Type B pancreatic cell (in vitro differentiated cells): ENCODE measurements at places on chromosomes 3 and 15. TPM values are rescaled to one million over a fixed set of nuclear protein-coding genes. Genes with fewer than 3 reads are reported as not detected.
A peak's percentile ranks its signal among the peaks of the same experiment; 100 is the strongest.

- no peaks in the 10 kb centered on the region for H3K27me3 ChIP-seq
- H3K4me1 ChIP-seq, result peaks cover 11% of the 10 kb centered on the region
- DNase-seq, result no peak
- H3K4me3 ChIP-seq, result no peak overlapping the region
These were observed 214.2 kb downstream of the GRM7 start for GRCh38 chr3:7075117-7075516.

Gene YEATS2
- 47.6 and 52.5 TPM in 2 replicates for total RNA-seq

GRCh38 chr15:67130166-67130565, 64.8 kb downstream of the SMAD3 start:
- DNase-seq, result no peak
- H3K4me1 ChIP-seq, result peaks cover 61% of the 10 kb centered on the region
- H3K4me3 ChIP-seq, result no peak overlapping the region
- peaks cover 19% of the 10 kb centered on the region for H3K36me3 ChIP-seq
- H3K27ac ChIP-seq, result no peak overlapping the region

GRCh38 chr3:127074900-127075360, 92.0 kb downstream of the PLXNA1 start:
- H3K36me3 ChIP-seq, result no peaks in the 10 kb centered on the region
- no peaks in the 10 kb centered on the region for H3K27me3 ChIP-seq
- peak overlapping the region; percentile 48 for H3K27ac ChIP-seq
- H3K4me3 ChIP-seq, result no peak overlapping the region
- DNase-seq, result no peak

GRCh38 chr3:192629429-192629828, 97.9 kb downstream of the FGF12 start:
- H3K4me3 ChIP-seq, result no peak overlapping the region
- H3K36me3 ChIP-seq, result no peaks in the 10 kb centered on the region
- no peak for DNase-seq
- H3K4me1 ChIP-seq, result no peaks in the 10 kb centered on the region
- no peaks in the 10 kb centered on the region for H3K27me3 ChIP-seq

DNA sequence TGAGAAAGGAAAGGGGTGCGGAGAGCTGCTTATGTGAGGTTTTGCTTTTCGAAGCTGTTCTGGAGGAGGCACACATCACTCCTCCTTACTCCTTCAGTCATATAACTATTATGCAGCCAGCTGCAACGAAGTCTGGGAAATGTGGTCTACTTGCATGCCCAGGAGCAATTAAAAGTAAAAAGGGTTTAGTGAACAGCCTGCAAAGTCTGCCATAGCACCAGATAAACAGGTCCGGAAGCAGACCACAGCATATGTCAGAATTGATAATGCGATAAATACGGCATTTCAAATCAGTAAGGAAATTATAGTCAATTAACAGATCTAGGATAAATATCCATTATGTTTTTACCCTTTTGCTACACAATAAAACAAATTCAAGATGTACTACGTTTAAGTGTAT, 99.5 kb downstream of the POLR2M start:
- peaks cover 8% of the 10 kb centered on the region for H3K27me3 ChIP-seq
- H3K4me3 ChIP-seq, result no peak overlapping the region
- no peak overlapping the region for H3K27ac ChIP-seq

Gene FILIP1L
- 30.6 and 31.5 TPM in 2 replicates for total RNA-seq

Gene DUOXA2
- 0.17 and 0.52 TPM in 2 replicates for total RNA-seq

Gene TIMP4
- 0.43 and 0.48 TPM in 2 replicates for total RNA-seq

DNA sequence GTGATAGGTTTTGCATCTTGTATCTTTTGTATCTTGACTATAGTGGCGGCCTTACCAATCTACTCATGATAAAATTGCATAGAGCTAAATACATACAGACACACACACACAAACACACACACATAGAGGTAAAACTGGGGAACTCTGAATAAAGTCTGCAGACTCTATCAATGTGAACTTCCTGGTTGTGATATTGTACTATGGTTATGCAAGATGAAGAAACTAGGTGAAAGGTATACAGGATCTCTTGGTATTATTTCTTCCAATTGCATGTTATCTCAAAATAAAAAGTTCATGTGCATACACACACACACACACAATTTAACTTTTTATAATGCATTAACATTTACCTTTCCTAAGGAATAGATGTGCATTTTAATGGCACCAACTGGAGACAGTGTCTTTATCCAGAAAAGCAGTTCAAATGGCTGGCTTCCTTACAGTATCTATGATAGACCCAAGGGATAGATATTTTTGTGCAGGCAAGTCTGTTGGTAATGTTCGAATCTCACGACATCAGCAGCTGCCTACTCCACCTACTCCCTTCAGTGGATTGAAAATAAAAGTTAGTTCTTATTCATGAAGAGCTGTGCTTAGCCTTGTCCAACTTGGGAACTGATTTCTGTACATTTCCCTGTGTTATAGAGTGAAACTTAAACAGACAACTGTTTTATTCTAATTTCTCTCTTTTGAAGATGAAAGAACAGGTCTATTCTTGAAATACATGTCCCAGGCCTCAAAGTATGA, 46.9 kb upstream of the SPRED1 start:
- no peaks in the 10 kb centered on the region for H3K27me3 ChIP-seq
- DNase-seq, result no peak
- H3K27ac ChIP-seq, result no peak overlapping the region
- no peak overlapping the region for H3K4me3 ChIP-seq
- peaks cover 19% of the 10 kb centered on the region for H3K4me1 ChIP-seq

Gene CPLX3
- not detected in 2 replicates for total RNA-seq

Gene MESP2
- not detected in 2 replicates for total RNA-seq

DNA sequence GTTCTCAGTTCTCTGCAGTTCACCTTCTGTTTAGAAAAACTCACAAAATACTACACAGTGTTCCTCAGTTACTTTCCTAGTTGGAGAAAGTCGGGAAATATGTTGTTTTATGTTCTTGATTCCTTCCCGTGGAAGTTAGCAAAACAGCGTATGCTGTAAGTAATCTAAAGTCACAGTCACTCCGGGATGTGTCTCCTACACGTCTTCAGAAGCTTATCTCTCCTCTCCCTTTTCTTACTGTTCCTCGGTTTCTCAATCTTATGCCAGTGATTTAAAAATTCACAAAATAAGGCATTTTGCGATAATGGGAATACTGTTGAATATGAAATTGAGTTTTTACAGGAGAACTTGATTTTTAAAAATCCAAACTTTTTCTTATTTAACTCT, 1.7 kb downstream of the HEG1 start:
- peak overlapping the region; percentile 49 for H3K27ac ChIP-seq
- H3K4me1 ChIP-seq, result peaks cover 37% of the 10 kb centered on the region
- DNase-seq, result no peak
- peaks cover 56% of the 10 kb centered on the region for H3K27me3 ChIP-seq

Gene USF3
- total RNA-seq, result 14.1 and 20.8 TPM in 2 replicates

Gene SKOR1
- total RNA-seq, result 0.29 and 0.65 TPM in 2 replicates

DNA sequence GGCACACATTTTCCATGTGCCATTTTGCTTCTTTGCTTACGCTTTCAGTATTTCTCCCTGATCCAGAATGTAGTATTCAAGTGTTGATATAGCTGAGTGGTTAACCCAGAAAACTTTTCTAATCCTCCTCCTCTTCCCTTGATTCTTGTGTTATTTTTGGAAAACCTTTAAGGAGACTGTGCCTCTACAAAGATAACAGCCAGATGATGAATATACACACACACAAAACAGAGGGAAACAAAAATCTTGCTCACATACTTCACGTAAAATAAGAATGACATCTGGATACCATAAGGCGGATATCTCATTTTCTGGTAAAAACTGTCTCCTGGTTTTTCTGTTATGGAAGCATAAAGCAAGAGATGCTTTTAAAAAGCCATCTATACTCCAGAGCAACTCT, 295.8 kb upstream of the THBS1 start:
- H3K4me1 ChIP-seq, result no peaks in the 10 kb centered on the region
- H3K4me3 ChIP-seq, result no peak overlapping the region

GRCh38 chr15:68373028-68373427, 58.9 kb downstream of the ITGA11 start:
- peaks cover 2% of the 10 kb centered on the region for H3K27me3 ChIP-seq
- H3K4me1 ChIP-seq, result peaks cover 14% of the 10 kb centered on the region
- no peak overlapping the region for H3K27ac ChIP-seq

GRCh38 chr3:18308096-18308650, 117.0 kb downstream of the SATB1 start:
- no peaks in the 10 kb centered on the region for H3K36me3 ChIP-seq
- no peak overlapping the region for H3K4me3 ChIP-seq
- H3K4me1 ChIP-seq, result no peaks in the 10 kb centered on the region
- H3K27me3 ChIP-seq, result no peaks in the 10 kb centered on the region
- H3K27ac ChIP-seq, result no peak overlapping the region

Gene TMEM45A
- 9.6 and 18.4 TPM in 2 replicates for total RNA-seq

- H3K27me3 ChIP-seq, result peaks cover 46% of the 10 kb centered on the region
- H3K4me3 ChIP-seq, result no peak overlapping the region
- no peak overlapping the region for H3K27ac ChIP-seq
- H3K36me3 ChIP-seq, result no peaks in the 10 kb centered on the region
These were observed 14.9 kb upstream of the LRRC58 start for GRCh38 chr3:120364101-120364500.

Gene LRRC58
- total RNA-seq, result 14.5 and 19.9 TPM in 2 replicates

GRCh38 chr3:151329363-151329762, at the start of gene P2RY13:
Gene P2RY13 (minus strand): TSS chr3:151329549. CDS start chr3:151329528, 21 bp downstream.
- DNase-seq, result no peak
- no peak within 1 kb of the TSS for H3K27ac ChIP-seq
- H3K27me3 ChIP-seq, result no peaks in the 10 kb centered on the region
- H3K36me3 ChIP-seq, result no peaks in the 10 kb centered on the region

DNA sequence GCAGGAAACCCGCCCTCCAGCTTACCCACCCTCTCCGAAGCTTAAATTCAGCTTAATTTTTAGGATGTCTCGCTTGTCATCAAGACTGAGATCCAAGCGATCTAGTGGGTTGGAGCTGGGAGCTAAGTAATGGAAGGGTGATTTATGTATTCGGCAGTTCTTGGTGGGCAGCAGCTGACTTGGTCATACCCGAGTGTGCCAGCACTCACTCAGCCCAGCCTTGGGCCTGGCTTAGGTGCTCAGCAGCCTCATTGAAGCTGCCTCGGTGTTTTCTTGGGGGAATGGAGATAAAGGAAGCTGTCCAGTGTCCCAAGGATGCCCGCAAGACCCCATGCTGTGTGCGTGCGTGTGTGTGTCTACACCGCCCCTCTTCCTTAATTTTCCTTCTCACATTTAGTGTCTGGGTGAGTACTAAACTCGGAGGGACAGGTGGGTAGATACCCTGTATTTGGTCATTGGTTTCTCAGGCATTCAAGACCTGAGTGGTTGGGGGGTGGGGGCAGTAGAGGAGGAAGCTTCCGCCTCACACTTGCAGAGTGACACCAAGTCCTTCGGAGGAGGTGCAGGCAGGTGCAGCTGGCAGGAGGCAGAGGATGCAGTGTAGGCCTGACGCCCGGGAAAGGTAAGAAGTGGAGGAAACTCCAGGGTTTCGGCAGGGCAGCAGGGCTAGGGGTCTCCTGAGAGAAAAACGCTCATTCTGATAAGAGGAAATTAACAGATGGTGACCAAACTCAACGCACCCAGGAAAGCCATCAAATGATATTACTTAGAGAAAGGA, 92.8 kb downstream of the PCSK6 start:
- no peaks in the 10 kb centered on the region for H3K4me1 ChIP-seq
- DNase-seq, result peak; percentile 60
- H3K27ac ChIP-seq, result no peak overlapping the region

Gene NPAP1
- 0.12 and 0.17 TPM in 2 replicates for total RNA-seq

Gene ERICH6
- total RNA-seq, result not detected in 2 replicates

DNA sequence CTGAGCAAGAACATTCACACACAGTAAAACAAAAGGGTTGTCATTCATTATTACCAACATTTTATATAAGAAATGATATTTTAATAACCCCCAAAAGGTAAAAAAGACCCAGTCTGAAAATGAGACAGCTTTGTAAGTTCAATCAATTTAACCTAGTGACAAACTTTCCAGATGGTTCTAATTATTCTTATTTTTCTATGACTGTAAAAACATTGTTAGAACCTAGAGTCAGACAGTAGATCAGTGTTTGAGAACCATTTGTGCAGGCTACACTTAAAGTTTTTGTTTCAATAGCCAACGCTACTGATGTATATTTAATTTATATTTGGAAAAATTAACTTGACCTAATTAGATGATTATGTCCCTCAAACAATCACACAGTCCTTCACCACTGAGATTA, 708.4 kb upstream of the CBLB start:
- H3K4me3 ChIP-seq, result no peak overlapping the region
- H3K27ac ChIP-seq, result no peak overlapping the region
- H3K27me3 ChIP-seq, result no peaks in the 10 kb centered on the region
- H3K36me3 ChIP-seq, result no peaks in the 10 kb centered on the region
- H3K4me1 ChIP-seq, result no peaks in the 10 kb centered on the region

Gene IGSF10
- 6.8 and 10.8 TPM in 2 replicates for total RNA-seq

Gene AMOTL2
- 79.2 and 122 TPM in 2 replicates for total RNA-seq

Gene ACKR4
- 0.29 and 1.9 TPM in 2 replicates for total RNA-seq

Gene ITIH3
- total RNA-seq, result 0.81 and 0.97 TPM in 2 replicates

- H3K36me3 ChIP-seq, result no peaks in the 10 kb centered on the region
- peaks cover 8% of the 10 kb centered on the region for H3K27me3 ChIP-seq
- H3K4me1 ChIP-seq, result peaks cover 8% of the 10 kb centered on the region
- no peak for DNase-seq
These were observed 96.2 kb upstream of the SEMA6D start for GRCh38 chr15:47620960-47621681.

Gene TUSC7
- not detected in 2 replicates for total RNA-seq

GRCh38 chr3:195123281-195123691, 147.7 kb downstream of the XXYLT1 start:
- no peak overlapping the region for H3K27ac ChIP-seq
- no peak overlapping the region for H3K4me3 ChIP-seq
- H3K36me3 ChIP-seq, result peaks cover 2% of the 10 kb centered on the region
- DNase-seq, result no peak
- peaks cover 32% of the 10 kb centered on the region for H3K4me1 ChIP-seq
- H3K27me3 ChIP-seq, result no peaks in the 10 kb centered on the region

DNA sequence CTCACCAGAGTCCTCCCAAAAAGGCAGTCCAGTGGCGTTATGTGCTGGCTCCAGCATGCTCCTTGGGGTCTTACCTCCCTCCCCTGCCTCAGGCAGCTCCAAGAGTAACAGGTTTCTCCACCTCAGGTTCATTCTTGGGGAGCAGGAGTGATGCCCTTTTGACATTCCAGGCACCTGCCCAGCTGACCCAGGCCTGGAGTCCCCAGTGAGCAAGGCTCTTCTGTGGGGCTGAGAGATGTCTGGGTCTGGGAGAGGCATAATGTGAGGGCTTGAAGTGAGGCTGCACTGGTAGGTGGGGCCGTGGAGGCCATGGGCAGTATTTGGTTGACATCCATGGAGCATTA, 15.3 kb downstream of the PXYLP1 start:
- no peak overlapping the region for H3K27ac ChIP-seq
- peak; percentile 27 for DNase-seq
- peaks cover 16% of the 10 kb centered on the region for H3K4me1 ChIP-seq
- peaks cover 7% of the 10 kb centered on the region for H3K36me3 ChIP-seq
- H3K27me3 ChIP-seq, result no peaks in the 10 kb centered on the region
- H3K4me3 ChIP-seq, result no peak overlapping the region

- no peak overlapping the region for H3K4me3 ChIP-seq
- H3K27ac ChIP-seq, result no peak overlapping the region
- peaks cover 29% of the 10 kb centered on the region for H3K4me1 ChIP-seq
- peaks cover 8% of the 10 kb centered on the region for H3K27me3 ChIP-seq
- no peaks in the 10 kb centered on the region for H3K36me3 ChIP-seq
These were observed 4.5 kb upstream of the C15orf39 start for GRCh38 chr15:75197062-75197630.

GRCh38 chr3:126050050-126050392, 33.9 kb downstream of the SLC41A3 start:
- H3K27me3 ChIP-seq, result no peaks in the 10 kb centered on the region
- no peak overlapping the region for H3K27ac ChIP-seq
- no peak overlapping the region for H3K4me3 ChIP-seq

GRCh38 chr3:25009665-25010064, 418.4 kb upstream of the RARB start:
- no peak overlapping the region for H3K4me3 ChIP-seq
- DNase-seq, result no peak
- H3K27me3 ChIP-seq, result no peaks in the 10 kb centered on the region
- H3K27ac ChIP-seq, result no peak overlapping the region

- H3K36me3 ChIP-seq, result no peaks in the 10 kb centered on the region
- no peak overlapping the region for H3K27ac ChIP-seq
- H3K4me3 ChIP-seq, result no peak overlapping the region
- H3K27me3 ChIP-seq, result peaks cover 4% of the 10 kb centered on the region
- DNase-seq, result no peak
These were observed 58.5 kb downstream of the ADAMTS7 start for GRCh38 chr15:78752492-78753358.
